ENCODE measurements at places on chromosomes 11 and 22.

DNA sequence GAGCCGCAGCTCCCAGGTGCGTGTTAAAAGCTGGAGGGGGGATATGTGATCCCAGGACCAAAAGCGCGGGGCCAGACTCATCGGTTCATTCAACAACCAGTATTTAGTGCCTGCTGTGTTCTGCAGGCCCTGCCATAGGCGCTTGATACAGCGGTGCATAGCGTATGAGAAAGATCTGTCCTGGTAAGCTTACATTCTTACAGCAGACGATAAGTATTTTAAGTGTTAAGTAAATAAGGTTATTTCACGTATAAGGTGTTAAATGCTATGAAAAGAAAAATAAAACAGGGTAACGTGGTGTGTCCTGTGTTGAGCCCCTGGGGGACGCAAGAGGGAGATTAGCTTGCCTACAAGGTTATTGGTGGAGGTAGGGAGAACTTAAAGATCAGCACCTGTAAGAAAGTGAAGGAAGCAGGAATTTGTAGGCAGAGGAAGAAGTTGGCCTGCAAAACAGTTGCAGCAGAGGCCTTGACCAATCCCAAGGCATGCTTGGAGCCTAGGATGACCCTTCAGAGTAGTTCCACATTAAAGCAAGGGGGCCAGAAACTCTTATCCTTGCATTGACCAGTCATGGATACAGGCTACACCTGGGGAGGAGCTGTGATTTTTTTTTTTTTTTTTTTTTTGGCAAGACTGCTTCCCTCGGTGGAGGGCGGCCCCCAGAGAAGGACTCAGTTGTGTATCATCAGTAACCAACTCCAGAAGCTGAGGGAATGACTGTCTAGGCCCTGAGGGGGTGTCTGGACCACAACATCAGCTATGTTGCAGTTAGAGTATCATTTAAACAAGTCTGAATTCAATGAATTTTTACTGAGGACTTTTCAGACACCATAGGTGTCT lies 487 bp upstream of the LIPT2 start:
- no peak for DNase-seq

GRCh38 chr11:12150831-12151382 lies 40.5 kb downstream of the MICAL2 start:
- DNase-seq = no peak

DNA sequence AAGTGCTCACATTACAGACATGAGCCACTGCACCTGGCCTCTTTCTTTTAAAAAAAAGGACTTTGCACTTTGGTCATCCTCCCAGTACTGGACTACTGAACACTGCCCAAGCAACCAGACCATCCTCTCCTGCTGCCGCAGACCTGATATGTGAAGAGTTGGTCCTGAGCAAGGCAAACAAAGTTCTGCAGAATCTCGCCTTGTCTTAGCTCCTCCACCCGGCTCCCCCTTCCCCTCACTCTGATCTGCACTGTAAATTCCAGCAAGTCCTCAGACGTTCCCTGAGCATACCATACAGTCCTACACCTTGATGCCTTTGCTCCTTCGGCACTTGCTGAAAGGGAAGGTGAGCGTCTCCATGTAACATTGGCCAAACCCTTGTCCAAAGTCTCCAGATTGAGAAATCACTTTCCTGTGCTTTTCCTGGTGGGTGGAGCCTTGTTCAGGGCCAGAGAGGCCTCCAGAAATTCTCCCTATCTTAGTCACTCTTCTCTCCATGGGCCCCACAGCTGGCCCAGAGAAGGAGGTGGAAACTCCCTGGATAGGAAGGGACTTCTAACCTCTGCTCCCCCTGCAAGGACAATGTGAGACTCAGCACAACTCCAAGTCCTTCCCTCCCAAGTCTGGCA lies 47.0 kb upstream of the TIMP3 start:
- no peak for DNase-seq

DNA sequence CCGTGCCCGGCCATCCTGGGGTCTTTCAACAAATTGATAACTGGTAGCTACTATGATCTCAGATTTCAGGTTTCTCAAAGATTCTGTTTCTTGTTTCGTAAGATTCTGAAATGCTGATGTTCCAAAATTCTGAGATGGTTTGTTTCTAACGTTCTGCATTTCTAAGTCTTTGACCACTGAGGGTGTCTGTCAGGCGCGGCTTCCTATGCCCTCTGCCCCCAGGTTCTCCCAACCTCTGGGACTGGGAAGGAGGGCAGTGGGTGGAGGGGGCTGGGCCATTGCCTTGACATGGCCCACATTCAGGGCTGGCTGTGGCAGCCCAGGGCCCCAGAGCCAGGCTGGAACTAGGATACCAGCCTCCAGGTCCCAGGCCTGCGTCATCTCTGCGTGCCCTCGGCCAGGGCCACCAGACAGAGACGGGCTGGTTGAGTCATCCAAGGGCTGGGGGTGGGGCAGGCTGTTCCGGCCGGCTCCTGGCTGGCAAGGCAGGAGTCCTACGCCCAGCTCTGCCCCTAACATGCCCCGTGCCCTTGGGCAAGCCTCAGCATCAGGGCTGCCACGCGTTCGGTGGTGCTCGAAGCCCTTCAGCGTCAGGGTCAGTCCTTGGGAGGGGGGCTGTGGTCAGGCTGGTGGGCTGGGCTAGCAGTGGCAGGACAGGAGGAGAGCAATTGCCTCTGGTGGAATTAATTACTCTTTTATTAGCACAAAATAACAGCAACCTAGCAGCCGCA lies 5.2 kb downstream of the TMEM134 start:
- peak; percentile 85 for DNase-seq

- no peak for DNase-seq
These were observed 9.5 kb upstream of the NPAS4 start for GRCh38 chr11:66411323-66411722.

DNA sequence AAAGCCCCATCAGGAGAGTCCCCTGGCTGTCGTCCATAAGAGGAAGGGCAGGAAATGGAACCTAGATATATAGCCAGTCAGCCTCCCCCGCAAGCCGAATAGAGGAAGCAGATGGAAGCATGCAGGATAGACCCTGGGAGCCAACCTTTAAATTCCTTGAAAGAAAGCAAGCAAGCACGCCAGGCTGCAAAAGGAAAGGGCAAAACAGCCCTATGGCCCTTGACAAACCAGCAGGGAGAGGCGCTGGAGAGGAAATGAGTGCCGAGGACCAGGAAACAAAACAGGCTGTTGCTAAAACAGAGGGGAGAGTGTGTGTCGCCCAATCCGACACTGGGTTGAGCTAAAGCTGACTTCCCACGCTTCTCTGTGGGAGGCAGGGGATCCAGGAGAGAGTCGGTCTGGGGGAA lies 203.5 kb upstream of the MTNR1B start:
- DNase-seq = peak; percentile 73

DNA sequence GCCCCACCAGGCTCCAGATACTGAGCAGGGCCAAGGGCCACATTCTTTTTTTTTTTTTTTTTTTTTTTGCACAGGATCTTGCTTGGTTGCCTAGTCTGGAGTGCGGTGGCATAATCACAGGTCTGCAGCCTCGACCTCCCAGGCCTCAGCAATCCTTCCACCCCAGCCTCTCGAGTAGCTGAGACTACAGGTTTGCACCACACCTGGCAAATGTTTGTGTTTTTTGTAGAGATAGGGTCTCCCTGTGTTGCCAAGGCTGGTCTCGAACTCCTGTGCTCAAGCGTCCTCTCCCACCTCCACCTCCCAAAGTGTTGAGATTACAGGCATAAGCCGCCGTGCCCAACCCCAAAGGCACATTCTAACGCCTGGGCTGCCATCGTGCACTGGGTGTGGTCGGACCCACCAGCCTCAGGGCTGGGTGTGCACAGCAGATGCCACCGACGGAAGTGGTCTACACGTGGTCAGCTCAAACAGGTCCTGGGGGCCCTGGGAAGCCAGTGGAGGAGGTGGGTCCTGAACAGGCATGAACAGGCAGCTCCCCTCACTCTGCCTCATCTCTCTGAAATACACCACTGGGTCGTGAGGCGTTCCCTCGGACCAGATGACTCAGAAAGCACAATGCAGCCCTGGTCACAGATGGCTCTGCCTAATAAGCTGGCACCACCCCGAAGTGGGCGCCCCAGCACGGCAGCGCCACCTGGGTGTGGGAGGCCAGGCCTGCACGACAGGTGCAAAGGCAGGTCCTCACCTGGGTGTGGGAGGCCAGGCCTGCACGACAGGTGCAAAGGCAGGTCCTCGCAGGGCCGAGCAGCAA lies 5.1 kb upstream of the B4GALNT4 start:
- DNase-seq = no peak
